ENCODE measurements at places on chromosomes 7 and 10.
A peak's percentile ranks its signal among the peaks of the same experiment; 100 is the strongest.

DNA sequence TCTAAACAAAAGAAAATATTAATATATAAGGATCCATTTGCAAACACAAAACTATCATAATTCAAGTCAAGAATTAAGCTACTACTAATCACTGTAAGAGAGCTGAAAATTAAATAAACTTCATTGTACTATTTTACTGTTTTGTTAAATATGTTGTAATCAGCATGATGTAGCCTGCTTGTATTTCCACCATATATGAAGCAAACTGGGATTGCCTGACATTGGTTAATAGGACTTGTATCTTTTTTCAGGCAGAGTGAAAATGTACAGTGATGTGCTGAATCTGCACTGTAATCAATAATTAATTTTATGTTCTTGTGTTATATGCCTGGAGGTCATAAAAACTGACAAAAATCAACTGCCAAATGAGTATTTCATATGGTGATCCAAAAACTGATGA lies 25.4 kb downstream of the TRDMT1 start:
- no peak for DNase-seq

DNA sequence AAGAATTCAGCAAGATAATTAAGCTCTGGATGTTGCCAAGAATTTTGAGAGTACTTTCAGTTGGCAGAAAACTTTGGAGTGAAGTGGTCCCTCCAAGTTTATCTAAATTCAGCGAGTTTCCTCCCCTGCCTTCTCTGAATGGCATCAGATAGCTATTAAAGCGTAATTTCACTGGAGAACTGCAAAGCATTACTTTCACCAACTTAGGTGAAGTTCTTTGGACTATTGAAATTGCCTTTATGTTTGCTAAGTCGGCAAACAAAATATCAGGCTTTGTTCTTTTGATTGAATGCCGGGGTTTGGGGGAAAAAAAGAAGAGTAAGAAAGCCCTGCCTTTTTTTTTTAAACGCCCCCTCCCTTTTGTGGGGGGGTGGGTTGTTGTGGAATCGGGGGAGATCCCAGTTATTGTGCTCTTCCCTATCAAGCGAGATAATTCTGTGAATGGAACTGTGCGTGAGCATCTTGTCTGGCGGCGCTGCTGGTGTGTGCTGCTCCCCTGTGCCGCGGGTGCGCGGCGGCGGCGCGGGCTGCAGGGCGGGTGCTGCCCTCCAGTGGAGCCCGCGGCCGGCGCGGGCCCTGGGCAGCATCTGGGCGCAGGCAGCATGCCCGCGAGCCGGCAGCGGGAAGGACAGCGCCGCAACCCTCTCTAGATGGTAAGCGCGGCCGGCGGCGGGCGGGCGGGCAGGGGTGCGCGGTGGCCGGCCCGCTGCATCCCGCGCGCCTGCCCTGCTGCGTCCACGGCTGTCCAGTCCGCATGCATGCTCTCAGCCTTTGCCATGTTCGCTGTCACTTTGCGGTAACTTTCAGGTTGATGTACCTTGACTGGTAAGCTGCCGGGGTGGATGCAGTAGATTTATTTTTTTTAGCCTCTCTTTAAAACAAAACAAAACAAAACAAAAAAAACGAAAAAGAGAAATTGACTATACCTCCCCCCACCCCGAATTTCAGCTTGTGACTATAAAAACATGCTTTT lies 176.5 kb downstream of the TCF7L2 start:
- DNase-seq, result peak; percentile 30

GRCh38 chr7:29805886-29806207 lies 461 bp upstream of the WIPF3 start:
- DNase-seq, result no peak

DNA sequence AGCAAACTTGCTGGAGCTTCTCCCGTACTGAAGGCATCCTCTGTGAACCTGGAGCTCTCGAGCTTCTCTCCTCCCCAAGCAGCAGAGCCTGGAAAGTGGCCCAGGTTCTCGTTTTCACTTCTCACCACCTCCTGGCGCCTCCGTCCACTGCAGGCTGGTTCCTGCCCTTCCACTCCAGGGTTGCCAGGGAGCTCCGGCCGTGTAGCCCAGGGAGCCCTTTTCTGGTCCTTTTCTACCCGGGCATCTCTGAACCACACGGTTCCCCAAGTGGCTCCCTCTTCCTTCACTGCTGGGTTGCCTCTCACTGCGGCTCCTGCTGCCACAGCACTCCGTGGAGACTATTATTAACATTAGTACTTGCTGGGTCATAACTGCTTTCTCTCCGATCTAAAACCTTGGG lies 208.6 kb upstream of the PPP2R2D start:
- no peak for DNase-seq

GRCh38 chr7:30306976-30307375 lies 22.6 kb downstream of the ZNRF2 start:
- DNase-seq, result no peak

- DNase-seq, result no peak
These were observed 29.2 kb downstream of the PRR15 start for GRCh38 chr7:29592866-29593265.

- no peak for DNase-seq
These were observed 35.0 kb upstream of the IL15RA start for GRCh38 chr10:6012121-6012905.

DNA sequence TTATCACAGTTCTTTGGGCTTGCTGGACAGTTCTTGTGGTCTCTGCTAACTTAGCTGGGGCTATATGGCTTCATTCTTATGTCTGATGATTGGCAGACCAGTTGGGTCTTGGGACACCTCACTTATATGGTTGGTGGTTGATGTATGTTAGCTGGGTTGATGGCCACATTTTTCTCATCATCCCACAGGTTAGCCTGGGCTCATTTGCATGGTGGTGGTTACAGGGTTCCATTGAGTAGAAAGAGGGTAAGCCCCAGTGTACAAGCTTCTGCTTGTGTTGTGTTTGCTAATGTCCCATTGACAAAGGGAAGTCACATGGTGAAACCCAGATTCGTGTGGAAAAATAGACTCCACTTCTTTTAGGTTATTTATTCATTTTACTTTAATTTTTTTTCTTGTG lies 40.6 kb downstream of the TMEM60 start:
- DNase-seq, result no peak

GRCh38 chr7:151274396-151274795 lies 25.9 kb upstream of the SMARCD3 start:
- DNase-seq, result no peak

DNA sequence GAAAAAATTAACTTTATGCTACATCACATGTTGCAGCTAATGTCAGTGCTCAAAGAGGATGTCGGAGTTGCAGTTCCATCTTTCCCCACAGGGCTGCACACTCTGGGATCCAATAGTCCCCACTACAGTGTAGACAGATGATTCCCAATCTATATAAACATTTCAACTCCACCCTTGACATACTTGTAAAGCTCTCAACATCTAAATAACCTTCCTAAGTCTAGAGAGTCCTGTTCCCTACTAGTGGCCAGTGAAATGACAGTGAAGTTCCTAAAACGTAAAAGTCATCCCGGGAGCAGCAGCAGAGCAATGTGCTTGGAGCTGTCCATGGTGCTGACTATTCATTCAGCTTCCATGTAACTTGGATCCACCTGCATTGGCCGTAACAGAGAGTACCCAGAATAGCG lies 145.1 kb downstream of the GRM8 start:
- DNase-seq, result peak; percentile 46

GRCh38 chr10:78171633-78172400 lies 138.2 kb downstream of the RPS24 start:
- no peak for DNase-seq
